Calu3 (cell line): ENCODE measurements at places on chromosomes 16 and 17. TPM values are rescaled to one million over a fixed set of nuclear protein-coding genes. Genes with fewer than 3 reads are reported as not detected.
A peak's percentile ranks its signal among the peaks of the same experiment; 100 is the strongest.

- DNase-seq = no peak
These were observed 26.1 kb downstream of the MNT start for GRCh38 chr17:2374549-2375285.

DNA sequence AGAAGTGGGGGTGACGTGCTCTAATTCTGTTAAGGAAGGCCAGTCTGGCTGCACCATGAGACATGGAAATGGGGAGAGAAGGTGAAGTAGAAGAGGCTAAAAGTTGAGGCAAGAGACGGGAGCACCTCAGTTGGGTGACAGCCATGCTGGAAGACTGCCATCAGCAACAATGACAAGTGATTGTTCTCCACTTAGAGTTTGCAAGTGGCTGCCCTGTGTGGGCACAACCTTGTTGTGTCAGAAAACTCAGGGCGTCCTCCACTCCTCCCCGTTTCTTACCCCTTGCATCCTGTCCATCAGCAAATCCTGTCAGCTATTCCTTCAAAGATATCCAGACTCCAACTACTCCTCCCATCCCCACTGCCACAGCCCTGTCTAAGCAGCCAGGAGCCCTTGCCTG lies 17.6 kb downstream of the CES1 start:
- DNase-seq = no peak

- DNase-seq = no peak
These were observed 59.2 kb downstream of the ANKRD11 start for GRCh38 chr16:89431158-89431584.

The TM4SF5 gene
- 0.54 and 0.56 TPM in 2 replicates for total RNA-seq

The FGF11 gene
- 1.2 and 2.1 TPM in 2 replicates for total RNA-seq

DNA sequence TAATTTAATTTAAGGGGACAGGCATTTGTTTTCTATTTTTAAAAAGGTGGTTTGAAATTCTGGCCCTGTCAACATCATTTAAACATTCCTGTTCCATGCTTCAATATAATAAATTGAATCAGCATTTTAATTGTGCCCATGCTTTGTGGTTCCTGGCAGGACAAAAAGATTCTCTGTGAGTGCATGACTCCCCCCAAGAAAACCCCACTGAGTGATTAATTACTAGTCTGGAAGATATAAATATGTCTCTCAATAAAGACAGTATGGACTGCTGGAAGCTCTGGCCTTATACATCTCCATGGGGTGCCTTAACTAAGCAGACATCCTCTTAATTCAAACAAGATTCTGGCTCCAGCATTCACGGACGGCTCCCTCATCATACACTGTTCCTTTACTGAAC lies 95.0 kb upstream of the PSMD7 start:
- no peak for DNase-seq

The ABCA10 gene
- total RNA-seq = 0.17 and 0.28 TPM in 2 replicates

The DYNLRB2 gene
- not detected in 2 replicates for total RNA-seq

The KRT32 gene
- total RNA-seq = not detected in 2 replicates

GRCh38 chr17:36856903-36857381 lies 80.3 kb upstream of the LHX1 start:
- DNase-seq = no peak

GRCh38 chr16:68281368-68282063 lies 17.2 kb downstream of the SLC7A6 start:
- no peak for DNase-seq

DNA sequence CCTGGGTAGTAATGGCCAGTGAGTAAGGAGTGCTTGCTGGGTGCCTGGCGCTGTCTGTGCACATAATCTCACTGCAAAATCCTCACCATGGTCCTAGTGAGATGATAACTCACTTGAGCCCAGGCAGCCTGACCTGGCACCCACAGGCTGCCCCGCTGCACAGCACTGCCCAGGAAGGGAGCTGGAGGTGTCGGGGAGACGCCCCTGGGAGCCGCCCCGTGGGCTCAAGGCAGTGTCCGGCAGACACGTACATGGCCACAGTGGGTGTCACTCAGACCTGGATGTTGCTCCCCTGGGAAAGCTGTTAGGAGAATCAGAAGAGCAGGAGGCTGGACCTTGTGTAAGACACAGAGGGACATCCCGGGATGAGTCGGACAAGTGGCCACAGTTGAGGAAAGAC lies 44.2 kb downstream of the BEAN1 start:
- no peak for DNase-seq

GRCh38 chr16:31198207-31198882 lies 4.2 kb downstream of the PYCARD start:
- no peak for DNase-seq

- no peak for DNase-seq
These were observed 4.9 kb downstream of the PER1 start for GRCh38 chr17:8147141-8147804.

DNA sequence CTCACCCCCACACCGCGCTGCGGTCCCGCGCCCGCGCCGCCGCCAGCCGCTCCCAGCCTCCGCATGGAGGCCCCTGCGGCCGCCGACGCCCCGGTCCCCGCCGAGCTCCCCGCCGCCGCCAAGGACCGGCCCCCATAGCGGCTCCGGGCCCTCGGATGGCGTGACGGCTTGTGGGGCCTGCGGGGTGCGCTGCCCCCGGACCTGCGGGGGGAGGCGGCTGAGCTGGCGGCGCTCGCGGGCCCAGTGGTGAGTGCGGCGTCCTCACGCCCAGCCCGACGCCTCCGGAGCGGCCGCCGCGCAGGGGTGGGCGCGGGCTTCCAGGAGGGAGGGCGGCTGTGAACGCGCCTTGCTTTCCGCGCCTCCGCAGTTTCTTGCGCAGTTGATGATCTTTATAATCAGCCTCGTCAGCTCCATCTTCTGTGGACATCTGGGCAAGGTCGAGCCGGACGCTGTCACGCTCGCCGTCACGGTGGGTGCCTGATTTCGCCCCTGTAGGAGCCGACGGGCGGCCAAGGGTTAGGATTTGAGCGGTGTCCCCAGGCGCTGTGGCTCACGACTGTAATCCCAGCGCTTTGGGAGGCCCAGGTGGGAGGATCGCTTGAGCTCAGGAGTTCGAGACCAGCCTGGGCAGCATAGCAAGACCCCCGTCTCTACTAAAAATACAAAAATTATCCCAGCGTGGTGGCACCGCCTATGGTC lies 46.4 kb downstream of the SLC47A1 start:
- no peak for DNase-seq

GRCh38 chr17:7191069-7191468 lies 11.9 kb upstream of the ASGR1 start:
- DNase-seq = no peak

- no peak for DNase-seq
These were observed 10.5 kb downstream of the GGA2 start for GRCh38 chr16:23499801-23500200.

DNA sequence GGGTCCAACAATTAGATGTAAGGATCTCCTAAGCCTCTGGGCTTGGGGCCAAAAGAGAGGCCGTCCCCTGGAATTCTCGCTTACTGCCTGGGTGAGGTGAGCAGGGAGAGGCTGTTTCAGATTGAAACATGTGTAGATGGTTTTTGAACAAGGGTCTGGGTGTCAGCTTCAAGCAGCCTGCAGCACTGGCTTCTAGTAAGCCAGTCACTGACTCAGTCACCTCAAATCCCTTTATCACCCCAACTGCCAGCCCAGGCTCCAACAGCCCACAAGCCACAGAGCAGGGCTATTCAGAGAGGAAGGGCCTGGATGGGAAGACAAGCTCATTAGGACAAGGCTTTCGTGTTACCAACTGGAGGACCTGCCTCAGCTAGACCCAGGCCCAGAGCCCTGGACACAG lies 180.2 kb downstream of the CCT6B start:
- DNase-seq = no peak

DNA sequence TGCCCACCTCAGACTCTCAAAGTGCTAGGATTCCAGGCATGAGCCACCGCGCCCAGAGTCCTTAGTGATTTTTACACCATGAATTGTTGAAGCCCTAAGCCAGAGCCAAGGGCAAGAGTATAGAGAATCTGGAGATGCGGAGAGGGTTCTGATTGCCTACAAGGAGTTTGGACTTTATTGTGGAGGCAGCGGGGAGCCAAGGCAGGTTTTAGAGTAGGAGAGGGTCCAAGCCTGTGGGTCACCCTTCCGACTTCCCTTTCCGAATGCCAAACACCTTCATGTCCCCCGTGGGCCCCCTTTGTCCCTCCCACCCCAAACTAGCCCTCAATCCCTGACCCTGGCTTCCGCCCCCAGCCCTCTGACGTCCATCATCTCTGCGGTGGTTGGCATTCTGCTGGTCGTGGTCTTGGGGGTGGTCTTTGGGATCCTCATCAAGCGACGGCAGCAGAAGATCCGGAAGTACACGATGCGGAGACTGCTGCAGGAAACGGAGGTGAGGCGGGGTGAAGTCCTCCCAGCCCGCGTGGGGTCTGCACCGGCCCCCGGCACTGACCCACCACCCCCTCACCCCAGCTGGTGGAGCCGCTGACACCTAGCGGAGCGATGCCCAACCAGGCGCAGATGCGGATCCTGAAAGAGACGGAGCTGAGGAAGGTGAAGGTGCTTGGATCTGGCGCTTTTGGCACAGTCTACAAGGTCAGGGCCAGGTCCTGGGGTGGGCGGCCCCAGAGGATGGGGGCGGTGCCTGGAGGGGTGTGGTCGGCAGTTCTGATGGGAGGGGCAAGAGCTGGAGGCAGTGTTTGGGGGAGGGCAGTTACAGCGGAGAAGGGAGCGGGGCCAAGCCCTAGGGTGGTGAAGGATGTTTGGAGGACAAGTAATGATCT lies 7.1 kb downstream of the MIEN1 start:
- peak; percentile 75 for DNase-seq

- peak; percentile 73 for DNase-seq
These were observed 10.0 kb upstream of the MPRIP start for GRCh38 chr17:17032131-17032692.

GRCh38 chr17:30253312-30253711 lies 17.8 kb upstream of the SLC6A4 start:
- no peak for DNase-seq

DNA sequence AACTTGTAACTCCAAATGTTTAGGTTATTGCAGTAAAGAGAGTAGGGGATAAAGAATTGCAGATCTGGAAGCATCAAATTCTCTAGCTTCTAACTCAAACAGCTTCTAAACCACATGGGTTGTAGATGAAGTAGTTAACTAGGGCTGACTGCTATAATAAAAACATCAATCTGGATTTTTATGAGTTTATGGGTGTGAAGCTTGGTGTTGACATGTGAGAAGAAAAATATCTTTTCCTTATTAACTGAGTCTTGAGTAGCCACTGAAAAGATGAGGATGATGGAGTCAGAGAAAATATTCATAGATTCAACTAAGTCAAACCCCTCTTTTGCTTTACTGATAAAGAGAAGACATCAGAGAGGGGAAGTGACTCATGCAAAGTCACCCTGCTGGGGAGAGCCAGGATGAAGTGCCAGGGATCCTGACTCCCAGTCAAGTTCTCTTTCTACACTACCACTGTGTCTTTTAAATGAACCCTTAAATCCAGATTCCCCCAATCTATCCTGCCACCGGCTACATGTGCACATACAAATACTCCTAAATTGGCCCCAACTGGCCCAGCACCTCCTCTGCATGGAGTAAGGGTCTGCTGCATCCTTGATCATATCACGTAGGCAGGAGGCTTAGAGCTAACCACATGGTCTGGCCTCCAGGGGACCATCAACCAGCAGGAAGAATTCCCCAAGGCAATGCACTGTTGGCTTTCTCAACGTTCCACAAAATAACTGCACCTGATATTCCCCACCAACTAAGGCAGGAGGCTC lies 264.0 kb upstream of the CCL2 start:
- DNase-seq = no peak

GRCh38 chr17:19579192-19579761 lies 45.6 kb downstream of the SLC47A1 start:
- DNase-seq = no peak

GRCh38 chr16:76956394-76956793 lies 234.6 kb upstream of the MON1B start:
- DNase-seq = no peak

DNA sequence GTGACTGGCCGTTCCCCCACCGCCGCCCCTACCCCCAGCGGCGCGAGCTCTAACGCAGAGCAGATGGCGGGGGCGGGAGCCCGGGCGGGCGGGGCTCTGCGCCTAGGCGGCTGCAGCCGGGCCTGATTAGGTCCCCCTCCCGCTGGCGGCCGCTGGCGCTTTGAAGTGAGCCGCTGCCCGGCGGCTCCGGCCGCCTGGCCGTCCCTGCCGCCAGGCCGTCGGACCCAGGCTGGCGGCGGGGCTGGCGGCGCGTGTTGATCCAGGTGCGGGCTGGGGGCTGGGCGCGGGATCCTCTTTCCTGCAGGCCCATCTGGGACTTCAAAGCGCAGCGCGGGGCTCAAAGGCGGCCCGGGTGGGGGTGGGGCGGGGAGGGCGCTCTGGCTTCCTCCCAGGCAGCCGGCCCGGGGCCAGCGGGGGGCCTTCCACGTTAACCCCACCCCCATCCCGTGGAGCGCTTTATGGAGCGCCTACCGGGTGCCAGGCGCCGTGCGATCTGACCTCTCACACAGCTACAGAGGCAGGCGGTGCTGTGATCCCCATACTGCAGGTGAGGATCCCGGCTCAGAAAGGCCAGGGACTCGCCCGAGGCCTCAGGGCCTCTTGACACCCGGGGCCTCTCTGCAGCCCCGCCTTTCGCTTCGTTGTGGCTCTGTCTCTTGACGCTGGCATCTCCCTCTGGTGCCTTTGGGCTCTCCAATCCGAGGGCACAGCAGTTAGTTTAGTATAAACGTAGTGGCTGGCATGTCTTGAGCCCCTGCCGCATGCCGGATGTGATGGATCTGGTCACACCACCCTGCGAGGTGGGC lies 80.0 kb upstream of the NKD1 start:
- peak; percentile 15 for DNase-seq

DNA sequence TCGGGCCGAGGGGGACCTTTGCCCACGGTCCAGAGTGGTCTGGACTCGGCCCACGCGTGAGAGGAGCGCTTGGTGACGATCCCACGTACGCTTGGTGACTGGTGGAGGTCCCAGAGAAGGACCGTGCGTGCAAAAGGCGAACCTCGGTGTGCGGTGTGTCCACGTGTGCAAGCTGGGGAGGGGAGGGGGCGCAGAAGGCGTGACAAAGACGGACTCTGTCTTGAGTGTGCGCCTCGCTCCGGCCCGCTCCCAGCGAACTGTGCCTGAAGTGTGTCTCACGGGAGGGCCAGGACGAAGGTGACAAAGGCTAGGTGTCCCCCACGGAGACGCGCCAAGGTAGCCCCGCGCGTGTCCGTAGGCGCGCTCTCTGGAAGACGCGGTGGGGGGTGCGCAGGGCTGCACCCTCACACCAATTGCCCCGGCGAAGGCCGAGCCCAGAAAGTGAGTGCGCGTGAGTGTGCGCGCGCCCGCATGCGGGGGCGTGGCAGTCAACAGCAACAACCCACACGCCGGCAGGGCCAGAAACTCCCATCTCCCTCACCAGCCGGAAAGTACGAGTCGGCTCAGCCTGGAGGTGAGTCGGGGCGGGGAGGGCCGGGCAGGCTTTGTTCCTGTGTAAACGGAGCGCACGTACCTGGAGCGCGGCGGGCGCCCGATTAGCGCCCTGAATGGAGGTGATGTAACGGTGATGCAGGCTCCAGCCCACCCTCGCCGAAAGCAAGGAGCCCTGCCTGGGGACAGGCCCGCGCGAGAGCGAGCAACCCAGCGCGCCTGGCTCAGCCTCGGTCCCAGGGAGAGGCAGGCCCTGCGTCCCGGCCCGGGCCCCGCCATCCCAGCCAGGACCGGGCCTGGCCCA lies at the start of gene GPRC5C:
TSS of gene GPRC5C (plus strand) at position 521 of the 856 bp plus-strand sequence. CDS start 7,689 bp downstream, outside the sequence.
- peak; percentile 84 for DNase-seq
